HCT116 (cell line): ENCODE measurements at places on chromosomes 2 and 18.

- DNase-seq = no peak
Observed at GRCh38 chr2:55269645-55269990, 587 bp upstream of the MTIF2 start.

DNA sequence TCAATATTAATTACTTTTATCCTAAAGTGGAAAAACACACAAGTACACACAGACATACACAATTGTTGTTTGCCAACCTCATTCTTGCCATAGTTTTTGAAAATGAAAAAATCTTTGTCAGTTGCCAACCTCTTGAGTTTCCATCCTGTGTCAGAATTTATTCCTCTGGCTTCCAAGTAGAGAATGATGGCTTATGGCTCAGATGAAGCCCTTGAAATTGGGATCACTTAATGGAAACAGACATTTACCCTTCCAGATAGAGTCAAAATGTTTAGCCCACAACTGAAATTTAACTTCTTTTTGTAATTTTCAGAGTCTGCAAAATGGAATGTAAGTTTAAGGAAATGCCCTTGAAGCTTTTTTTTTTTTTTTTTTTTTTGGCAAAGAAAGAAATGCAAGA lies 321.6 kb upstream of the TNP1 start:
- DNase-seq = no peak

GRCh38 chr2:17136231-17136630 lies 382.0 kb downstream of the RAD51AP2 start:
- DNase-seq = no peak

- no peak for DNase-seq
Observed at GRCh38 chr2:163469561-163469962, 266.2 kb downstream of the FIGN start.

- DNase-seq = no peak
Observed at GRCh38 chr2:107338059-107338458, 452.1 kb upstream of the ST6GAL2 start.

GRCh38 chr2:201908901-201909300 lies 102.6 kb downstream of the CDK15 start:
- no peak for DNase-seq

- no peak for DNase-seq
Observed at GRCh38 chr2:213175673-213176247, 24.3 kb upstream of the IKZF2 start.

- DNase-seq = no peak
Observed at GRCh38 chr2:104752504-104752903, 101.4 kb upstream of the POU3F3 start.

GRCh38 chr18:2921778-2922177 lies 75.0 kb downstream of the EMILIN2 start:
- no peak for DNase-seq

- DNase-seq = no peak
Observed at GRCh38 chr18:36578871-36579710, 249.7 kb downstream of the TPGS2 start.

DNA sequence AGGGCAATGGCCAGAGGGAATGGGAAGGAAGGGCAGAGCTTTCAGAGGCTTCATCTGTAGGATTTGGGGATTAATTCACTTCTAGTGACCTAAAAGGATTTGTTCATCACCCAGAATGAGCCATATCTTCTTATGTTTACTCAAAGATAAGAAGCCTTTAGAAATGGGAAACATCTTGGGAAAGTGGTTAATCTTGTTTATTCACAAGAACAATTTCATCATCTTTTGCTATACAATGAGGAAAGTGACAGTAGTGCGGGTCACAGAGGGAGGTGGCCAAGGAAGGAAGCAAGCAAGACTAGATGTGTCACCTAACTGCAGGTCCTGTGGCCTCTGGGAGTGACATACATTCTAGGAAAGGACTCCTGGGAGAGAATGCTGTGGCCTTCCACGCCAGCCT lies 140.4 kb upstream of the ALPP start:
- no peak for DNase-seq

GRCh38 chr18:74804677-74805076 lies 207.0 kb downstream of the ZNF407 start:
- DNase-seq = no peak

- DNase-seq = no peak
Observed at GRCh38 chr2:26970928-26971627, 641 bp downstream of the MAPRE3 start.

GRCh38 chr2:3959372-3959771 lies 256.0 kb downstream of the DCDC2C start:
- DNase-seq = peak; percentile 27

DNA sequence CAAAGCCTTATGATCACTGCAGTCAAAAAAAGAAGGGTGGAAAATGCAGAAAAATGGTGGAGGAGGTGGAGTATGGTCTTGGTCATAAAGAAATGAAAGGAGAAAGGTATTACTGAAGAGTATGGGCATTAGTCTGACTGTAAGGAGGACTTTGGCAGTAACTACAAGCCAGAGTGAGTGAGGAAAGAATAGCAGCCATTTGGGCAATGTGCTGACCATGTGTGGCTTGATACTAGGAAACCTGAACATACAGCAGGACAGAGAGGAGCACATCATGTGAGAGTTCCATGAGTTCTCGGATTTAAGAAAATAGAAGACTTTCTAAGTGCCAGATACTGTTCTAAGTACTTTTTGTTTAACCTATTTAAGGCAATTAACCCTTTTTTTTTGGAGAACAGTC lies 8.5 kb downstream of the DTNA start:
- no peak for DNase-seq

DNA sequence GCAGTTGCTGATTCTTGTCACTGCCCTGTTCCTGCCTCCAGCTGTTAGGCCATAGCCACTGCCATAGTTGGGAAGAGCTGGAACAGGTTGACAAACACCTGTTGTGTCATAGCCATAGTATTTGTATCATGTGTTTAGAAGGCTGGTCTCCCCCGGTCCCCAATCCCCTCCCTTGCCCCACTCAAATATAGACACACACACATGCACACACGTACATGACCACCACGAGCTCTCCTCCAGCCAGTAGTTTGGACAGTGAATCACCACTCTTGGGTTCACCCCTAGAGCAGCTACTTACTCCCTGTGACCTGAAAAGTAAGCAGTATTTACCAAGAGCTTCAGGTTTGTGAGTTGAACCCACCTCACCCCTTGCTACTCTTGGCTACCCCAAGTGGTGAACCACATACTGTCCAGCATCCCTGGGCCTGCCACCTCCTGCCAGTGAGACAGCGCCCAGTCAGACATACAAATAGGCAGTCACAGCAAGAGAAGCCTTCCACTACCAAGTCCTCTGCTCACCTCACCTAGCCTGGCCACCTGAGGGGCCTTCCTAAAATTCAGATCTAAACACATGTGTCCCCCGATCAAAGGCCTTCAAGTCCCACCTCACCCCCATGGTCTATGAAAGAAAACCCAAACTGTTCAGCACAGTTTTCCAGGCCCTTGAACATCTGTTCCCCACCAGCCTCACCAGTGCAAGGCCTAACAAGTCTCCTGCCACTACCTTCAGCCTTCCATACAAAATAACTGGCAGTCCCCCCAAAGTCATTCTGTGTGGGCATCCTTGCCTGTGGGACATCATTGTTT lies 7.1 kb downstream of the PCBP1 start:
- no peak for DNase-seq

GRCh38 chr2:219159771-219160185 lies 837 bp downstream of the NHEJ1 start:
- no peak for DNase-seq

- no peak for DNase-seq
Observed at GRCh38 chr2:200698217-200698616, 112.4 kb downstream of the AOX1 start.

- no peak for DNase-seq
Observed at GRCh38 chr2:62362561-62362960, 143.4 kb downstream of the TMEM17 start.

DNA sequence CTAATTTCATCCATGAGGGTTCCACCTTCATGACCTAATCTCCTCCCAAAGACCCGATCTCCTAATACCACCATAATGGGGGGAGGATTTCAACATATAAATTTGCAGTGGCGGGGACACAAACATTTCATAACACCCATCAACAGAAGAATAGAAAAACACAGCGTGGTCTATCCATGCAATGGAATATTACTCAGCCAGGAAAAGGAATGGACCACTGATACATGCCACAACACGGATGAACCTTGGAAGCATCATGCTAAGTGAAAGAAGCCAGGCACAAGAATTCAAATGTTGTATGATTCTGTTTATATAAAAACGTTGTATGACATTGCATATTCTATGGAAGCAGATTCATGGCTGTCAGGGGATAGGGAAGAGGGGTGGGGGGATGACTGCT lies 2.7 kb downstream of the PRLH start:
- no peak for DNase-seq

DNA sequence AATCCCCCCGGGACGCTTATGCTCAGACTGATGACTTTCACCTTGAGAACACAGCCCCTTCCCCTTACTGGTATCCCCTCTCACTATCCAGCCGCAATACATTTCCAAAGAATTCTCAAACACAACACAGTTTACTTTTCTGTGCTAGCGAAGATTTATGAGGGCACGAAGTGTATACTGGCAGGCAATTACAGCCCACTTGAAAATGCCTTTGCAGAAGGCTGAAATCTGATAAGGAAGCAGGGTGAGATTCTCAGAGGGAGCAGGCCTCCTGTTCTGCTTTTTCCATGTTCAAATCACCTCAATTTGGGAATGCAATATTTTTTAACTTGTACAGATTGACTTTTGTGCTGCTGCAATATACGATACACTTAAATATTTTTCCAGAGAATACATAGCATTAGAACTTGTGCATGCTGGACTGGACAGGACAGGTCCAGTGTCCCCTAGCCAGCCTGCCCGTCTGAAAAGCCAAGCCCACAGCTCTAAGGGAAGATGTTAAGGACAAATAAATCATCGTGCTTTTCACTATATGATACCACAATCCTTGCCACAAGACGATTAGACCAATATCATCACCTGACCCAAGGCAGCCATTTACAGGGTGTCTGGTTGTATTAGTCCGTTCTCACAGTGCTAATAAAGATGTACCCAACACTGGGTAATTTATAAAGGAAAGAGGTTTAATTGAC lies 262.1 kb downstream of the EPHA4 start:
- no peak for DNase-seq

DNA sequence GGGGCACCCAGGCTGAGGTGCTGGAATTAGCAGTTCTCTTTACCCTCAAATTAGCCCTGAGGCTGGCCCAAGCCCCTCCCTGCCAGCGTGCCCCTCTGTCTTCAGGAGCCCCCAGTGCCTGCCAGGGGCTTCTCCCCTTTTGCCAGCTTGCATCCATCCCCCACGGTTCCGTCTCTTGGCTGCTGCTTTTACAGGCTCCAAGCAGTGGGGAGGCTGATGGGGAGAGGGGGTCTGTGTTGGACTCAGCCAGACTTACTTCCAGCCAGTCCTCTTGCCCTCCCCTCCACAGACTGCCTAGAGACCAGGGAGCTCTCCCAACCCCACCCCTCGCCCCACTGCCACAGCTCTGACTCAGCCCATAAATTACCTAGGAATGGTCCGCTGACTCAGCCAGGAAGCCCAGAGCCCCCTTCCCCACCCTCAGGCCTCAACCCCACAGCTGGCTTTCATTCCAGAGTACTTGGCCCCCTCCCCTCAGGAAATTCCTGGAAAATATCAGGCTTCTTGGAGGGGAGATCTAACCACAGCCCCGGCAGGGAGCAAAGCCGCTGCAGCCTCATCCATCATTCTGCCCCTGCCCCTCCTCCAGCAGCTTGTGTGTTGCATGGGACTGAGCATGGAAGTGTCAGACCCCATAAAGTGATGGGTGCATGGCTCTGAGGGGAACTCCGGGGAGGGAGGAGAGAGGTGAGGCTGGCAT lies 184.6 kb downstream of the ZFP36L2 start:
- DNase-seq = no peak

- no peak for DNase-seq
Observed at GRCh38 chr2:153354377-153354776, 124.2 kb downstream of the RPRM start.

- no peak for DNase-seq
Observed at GRCh38 chr2:207403141-207403540, 126.6 kb upstream of the CREB1 start.
